CD4-positive, alpha-beta T cell treated with Interleukin-12 subunit alpha and Interleukin-12 subunit beta, for 1 hour (primary cell): ENCODE measurements at places on chromosomes 6 and 20.

DNA sequence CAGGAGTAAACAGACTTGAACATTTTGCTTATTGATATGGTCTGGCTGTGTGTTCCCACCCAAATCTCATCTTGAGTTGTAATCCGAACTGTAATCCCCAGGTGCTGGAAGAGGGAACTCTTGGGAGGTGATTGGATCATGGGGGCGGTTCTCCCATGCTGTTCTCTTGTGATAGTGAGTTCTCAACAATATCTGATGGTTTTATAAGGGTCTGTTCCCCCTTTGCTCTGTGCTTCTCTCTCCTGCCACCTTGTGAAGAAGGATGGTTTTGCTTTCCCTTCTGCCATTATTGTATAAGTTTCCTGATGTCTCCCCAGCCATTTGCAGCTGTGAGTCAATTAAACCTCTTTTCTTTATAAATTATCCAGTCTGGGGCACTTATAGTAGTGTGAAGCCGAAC lies 40.0 kb downstream of the MYLIP start:
- peak; percentile 38 for DNase-seq

- DNase-seq = peak; percentile 57
Measured at GRCh38 chr6:128327890-128328289, 192.5 kb downstream of the PTPRK start.

DNA sequence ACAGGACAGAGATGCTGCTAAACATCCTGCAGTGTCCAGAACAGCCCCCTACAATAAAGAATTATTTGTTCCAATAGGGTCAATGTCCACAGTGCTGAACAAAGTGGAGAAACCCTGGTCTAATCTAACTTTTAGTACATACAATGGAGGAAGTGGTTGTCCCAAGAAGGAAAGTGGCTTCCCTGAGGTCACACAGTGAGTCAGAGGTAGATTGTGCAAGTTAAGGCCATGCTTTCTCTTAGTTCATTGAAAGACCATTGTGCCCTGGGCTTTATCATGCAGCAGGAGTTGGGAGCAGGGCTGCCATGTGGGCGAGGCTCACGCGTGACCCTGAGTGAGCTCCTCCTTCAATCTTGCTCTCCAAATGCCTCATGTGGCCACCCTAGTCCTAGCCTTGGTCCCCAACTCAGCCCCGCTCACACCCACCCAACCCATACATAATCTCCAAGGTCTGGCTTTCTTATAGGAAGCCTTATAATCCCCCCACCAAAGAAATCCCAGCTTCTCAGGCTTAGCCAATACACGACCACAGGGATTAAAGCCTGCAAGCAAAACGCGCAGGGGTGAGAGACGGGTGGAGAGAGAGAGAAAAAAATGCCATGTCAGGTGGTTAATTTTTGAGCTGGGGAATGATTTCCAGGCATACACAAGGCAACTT lies 19.9 kb downstream of the SLC13A3 start:
- peak; percentile 7 for DNase-seq

- DNase-seq = no peak
Measured at GRCh38 chr6:51542475-51542874, 544.9 kb downstream of the PKHD1 start.

DNA sequence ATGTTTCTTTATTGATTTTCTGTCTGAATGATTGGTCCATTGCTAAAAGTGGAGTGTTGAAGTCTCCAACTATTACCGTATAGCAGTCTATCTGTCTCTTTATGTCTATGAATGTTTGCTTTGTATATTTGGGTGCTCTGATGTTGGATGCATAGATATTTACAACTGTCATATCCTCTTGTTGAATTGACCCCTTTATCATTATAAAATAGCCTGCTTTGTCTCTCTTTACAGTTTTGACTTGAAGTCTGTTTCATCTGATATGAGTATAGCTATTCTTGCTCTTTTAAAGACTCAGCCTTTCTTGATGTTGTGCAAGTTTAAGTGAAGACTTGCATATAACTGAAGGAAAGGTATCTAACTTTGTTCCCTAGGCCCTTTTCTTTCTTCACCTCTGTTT lies 173.8 kb upstream of the RAB32 start:
- DNase-seq = no peak

DNA sequence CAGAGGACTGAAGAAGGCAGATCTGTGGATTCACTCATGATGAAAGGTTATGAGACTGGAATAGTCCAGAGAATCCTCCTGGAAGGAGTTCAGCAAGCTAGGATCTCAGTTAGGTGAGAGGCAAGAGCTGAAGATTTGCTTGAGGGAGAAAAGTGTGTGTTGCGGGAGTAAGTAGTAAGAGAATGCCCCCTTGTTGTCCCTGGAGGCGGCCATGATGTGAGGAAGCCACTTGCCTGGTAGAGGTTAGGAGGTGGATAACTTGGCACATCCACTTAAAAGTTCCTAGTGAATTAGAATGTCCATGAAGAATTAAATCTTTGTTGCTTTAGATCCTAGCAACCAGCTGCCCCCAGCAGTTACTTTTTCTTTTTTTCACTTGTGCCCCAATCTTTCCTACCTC lies 162.5 kb downstream of the MMS22L start:
- DNase-seq = no peak

DNA sequence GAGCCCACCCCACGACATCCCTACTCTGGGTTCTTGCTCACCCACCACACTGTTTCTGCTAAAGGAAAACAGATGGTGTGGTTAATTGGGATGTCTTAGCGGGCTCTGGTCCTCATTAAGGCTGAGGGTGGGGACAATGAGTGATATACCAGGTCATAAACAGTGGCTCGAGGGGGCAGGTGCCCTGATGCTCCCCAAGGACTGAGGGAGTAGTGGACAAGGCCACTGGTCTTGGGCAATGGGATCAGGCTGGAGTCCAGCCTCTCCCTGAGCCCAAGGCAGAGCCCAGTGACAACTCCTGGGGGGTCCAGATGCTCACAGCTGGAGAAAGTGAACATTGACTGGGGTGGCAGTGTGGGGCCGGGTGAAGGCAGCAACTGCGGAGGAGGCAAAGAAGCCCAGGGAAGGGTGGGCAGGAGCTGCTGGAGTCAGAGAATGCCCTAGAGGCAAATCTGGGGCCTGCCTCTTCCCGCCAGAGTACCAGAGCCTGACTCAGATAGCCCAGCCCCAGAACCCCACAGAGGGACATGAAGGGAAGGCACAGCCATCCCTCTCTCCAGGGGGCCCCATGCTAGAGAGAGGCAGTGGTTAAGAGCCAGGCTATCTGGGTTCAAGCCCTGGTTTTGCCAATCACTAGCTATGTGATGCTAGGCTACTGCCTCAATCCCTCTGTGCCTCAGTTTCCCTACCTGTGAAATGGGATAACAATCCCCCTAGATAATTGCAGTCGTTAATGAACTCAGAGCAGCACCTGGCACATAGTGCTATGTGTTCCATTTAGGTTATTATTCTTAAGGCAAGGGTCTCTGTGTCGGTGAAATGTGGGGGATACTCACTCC lies 72.3 kb downstream of the MRPL14 start:
- no peak for DNase-seq

- peak; percentile 38 for DNase-seq
Measured at GRCh38 chr6:17633465-17634188, 33.5 kb downstream of the FAM8A1 start.

DNA sequence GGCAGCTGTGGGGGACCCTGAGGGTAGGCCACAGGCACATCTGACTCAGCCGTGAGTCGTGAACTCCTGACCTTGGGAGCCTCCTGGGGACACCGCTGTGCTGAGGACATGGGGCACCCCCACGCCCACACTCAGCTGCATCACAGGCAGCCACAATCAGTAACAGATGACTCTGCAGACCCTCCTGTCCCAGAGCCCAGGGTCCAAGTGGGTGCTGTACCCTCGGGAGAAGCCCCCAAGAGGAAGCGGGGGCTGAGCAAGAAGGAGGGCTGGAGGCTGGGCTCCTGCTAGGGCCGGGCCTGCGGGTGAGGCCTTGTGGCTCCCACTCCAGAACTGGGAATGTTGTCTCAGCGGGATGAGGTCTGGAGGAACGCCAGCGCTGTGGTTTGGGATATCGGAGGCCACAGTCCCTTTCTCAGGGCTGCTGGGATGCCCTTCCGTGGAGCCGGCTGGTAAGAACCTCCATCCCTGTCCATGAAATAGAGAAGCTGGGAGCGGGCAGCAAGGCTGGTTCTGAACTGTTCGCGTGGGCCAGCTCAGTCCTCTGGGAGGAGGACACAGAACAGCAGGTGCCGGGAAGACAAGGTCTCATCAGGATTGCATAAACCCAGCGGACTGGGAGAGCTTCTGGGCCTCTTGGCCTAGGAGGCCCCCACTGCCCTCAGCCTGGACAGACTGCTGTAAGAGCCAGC lies 3.1 kb upstream of the LAMA5 start:
- DNase-seq = no peak

DNA sequence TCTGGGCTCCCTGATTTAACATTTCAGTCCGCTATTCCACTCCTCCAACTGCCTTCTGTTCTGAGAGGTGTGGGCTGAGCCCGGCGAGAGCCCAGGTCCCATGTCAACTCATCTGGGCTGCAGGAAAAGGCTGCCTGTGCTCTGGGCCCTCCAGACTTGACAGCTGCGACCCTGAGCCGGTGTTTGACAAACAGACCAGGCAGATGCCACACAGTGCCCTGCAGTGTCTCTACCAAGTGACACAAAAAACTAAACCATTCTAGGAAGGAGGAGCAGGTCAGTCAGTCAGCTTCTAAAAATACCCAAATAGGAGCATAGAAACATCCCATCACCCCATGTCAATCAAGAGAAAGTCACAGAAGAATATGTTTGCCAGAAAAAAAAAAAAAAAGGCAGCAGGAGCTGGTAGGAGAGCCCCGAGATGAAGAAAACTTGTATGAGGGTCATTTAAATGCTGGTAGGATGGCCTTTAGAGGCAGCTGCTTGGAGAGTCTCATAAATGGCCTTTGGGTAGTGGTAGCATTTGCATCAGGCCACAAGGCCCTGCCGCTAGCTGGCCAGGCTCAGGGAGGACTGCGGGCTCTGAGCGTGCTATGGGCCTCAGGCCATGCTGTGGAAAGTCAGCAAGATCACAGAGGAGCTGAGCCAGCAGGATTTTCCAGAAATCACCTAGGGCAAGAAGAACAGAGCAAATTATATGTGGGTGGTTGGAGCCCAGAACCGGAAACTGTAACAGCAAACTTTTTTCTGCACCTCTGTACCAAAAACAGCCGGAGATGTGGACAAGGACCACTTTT lies 36.6 kb upstream of the GFOD1 start:
- no peak for DNase-seq

DNA sequence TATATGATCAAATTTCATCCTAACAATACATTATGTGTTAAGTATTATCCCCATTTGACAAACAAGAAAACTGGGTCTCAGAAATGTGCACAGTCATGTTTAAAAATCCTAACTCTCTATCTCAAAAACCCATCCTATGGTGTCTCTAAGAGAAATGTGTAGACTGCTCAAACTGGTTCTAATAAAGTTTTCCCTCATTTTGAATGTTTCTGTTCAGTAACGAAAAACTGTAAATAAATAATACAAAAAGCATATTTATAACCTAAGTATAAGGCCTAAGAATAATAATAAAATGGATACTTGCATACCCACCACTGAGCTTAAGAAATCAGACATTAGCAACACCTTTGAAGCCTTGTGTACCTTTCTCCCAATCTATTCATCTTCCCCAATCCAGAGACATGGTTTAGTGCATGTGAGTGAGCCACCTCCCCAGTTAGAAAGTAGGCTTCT lies 39.0 kb downstream of the TNFAIP3 start:
- no peak for DNase-seq

GRCh38 chr20:33670715-33671499 lies 3.3 kb downstream of the NECAB3 start:
- no peak for DNase-seq

- no peak for DNase-seq
Measured at GRCh38 chr6:65064844-65065243, 642.2 kb downstream of the EYS start.
